ENCODE measurements at places on chromosomes 5 and 9.

DNA sequence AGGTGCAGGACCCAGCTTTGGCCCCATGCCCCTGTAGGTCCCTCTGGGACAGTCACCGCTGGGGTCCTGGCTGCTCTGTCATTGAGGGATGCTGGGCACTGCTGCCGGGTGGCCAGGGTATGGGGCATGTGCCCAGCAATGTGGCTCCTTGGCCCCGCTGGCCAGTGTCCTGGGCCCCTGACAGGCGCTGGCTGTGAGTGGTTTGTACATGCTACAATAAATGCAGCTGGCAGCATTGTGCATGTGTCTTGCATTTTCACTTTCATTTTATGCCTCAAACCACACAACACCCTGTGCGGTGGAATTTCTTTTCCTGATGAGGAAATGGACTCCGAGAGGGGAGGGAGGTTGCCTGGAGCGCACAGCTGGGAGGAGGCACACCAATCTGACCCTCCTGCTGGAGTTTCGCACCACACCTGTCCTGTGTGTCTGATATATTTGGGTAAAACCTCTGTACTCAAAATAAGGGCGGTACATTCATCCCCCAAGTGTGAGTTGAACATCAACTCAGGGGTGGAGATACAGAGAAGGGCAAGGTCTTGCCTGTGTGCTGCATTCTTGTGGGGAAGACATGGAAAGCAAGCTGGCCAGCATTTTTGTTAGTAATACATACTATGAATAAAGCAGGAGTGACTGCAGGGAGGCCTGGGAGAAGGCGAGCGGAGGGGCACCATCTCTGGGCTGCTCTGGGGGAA, 11.7 kb downstream of the TSPAN17 start:
- DNase-seq: no peak

DNA sequence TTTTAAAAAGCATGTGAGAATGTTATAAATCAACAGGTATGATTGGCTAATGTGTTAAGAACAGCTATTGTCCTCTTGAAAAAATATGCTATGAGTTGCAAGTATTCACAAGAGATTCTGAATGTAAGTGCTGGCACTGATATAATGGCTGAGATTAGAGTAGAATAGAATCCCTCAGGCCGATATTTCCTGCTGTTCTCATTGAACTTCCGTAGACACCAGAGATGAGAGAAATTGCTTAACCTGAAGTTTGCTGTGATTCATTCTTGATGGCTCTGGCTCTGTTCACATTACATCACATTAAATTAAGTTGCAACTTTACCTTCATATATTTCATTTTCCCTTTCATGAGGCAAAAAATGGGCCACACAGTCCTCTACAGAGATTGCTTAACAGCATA, 114.5 kb downstream of the BAAT start:
- DNase-seq: no peak

- DNase-seq: no peak
Observed at GRCh38 chr9:18438300-18438925, 35.5 kb upstream of the ADAMTSL1 start.

DNA sequence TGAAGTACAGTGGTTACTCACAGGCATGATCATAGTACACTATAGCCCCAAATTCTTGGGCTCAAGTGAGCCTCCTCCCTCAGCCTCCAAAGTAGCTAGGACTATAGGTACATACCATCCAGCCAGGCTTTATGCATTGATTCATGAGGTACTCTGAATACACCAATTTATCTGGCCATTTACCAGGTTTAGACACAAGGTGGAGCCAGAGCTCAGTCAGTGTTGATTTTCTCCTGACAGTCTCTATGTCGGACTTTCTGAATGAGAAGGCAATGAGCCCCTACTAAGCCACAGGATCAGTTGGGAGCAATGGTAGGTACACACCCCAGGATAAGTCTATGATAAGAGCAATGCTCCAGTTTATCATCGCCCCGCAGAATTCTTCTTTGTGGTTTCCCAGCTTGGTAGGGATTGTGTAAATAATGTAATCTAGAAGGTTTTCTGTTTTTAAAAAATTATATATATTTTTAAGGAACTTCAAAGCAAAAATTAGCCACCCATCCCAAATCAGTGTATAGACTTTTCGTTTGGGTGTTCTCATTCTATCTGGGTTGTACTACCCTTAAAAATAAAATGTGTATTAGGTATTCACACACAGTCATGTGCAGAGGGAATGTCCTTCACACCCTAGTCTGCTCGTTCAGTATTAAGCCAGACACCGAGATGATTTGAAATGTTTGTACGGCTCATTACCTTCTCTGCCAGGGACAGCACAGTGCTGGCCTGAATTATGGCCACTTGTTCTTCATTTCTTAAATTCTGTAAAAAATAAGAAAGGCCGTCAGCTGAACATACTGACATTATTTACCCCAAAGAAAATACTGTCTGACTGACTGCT, 118.4 kb upstream of the DPYSL3 start:
- DNase-seq: peak; percentile 13

GRCh38 chr5:25285136-25285535, 640.4 kb upstream of the CDH10 start:
- no peak for DNase-seq

- DNase-seq: no peak
Observed at GRCh38 chr9:128910906-128911305, 9.9 kb upstream of the PHYHD1 start.

DNA sequence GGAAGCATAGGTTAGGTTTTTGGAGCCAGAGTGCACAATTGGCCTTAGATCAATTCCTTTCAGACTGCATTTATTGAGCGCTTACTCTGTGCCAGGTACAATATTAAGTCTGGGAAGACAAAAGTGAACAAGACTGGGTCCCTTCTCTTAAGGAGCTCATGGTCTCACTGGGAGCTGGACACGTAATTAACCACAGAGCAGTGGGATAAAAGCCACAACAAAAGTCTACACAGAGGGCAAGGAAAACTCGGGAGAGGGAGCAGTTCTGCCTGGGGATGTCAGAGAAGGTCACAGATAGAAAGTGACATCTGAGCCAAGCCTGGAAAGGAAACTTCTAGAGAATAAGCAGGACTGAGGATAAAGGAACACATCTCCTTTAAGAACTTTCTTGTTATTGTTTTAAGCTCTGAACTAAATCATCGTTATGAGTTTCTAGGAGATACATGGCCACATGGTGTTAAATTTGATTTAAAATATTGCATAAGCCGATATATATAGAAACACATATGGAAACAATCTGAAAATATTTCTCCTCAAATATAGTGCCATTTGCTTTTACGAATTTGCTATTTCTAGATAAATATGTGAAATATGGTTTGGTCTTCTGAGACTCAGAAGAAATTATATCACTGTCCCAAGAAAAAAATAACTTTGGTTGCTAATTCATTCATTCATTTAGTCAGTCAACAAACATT, 40.1 kb upstream of the PDE8B start:
- DNase-seq: no peak

DNA sequence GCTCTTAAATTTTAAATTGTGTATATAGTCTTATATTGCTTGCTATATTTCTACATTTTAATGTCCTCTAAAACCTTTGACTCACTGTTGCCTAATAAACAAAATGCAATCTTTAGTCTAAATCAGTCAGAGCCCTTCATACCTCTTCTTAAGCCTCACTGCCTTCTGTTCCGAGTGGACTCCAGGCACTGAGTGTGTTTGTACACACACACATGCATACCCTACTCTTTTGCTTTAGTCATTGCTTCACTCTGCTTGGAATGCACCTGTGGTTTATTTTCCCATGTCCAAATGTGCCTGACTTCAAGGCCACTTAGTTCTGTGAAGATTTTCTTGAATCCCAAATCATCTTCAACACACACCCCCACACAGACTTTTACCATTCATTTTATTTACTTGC, 60.9 kb downstream of the SLC12A2 start:
- DNase-seq: no peak

DNA sequence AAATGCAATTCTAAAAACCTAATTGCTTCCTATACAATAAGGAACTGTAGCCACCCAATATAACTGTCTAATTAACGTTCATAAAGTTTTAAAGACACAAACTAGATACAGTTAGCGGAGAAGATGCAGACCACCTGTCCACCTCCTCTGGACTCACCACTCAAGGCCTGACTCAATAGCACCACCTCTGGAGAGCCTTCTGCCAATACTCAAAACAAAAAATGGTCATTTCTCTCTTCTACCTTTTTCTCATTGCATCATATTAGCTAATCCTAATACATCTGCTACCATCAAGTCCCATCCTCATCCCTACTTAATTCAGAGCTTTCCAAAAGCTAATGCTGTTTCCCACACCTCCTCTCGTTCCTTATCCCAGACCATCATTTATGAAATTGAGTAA, 159.9 kb downstream of the MLLT3 start:
- DNase-seq: no peak

DNA sequence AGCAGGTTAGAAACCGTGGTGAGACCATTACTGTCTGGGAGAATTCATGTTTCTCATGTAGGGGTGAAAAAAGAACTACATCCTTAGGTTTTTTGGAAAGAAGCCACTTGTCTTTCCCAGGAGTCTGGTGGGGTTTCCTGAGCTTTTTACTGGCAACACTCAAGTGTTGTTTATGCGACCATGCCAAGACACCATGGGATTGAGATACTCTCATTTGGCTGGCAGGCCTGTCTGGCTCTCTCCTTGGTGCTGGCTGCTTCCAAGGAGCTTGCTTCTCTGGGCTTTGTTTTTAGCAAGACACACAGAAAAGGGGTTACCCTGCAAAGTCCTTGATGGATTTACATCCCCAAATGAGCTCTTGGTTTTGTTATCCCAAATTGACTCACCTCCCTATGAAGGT, 80.9 kb upstream of the ISL1 start:
- no peak for DNase-seq

GRCh38 chr5:54837093-54837492, 148.3 kb downstream of the ESM1 start:
- no peak for DNase-seq

DNA sequence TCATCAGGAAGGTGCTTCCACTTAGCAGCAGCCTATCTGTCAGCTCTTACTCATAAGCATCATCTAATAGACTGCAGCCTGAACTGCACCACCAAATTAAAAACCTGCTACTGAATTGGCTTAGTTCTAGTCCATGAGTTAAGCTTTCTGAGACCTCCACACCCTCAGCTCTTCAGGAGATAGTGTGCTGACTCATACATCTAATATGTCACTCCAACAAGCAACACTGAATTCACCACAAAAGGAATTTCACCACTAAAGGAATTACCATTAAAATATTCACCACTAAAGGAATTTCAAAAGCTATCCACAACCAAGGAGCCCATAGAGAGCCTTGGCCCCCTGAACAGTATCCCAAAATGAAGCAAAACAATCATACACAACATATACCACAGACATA, 418.5 kb upstream of the RORB start:
- DNase-seq: no peak

DNA sequence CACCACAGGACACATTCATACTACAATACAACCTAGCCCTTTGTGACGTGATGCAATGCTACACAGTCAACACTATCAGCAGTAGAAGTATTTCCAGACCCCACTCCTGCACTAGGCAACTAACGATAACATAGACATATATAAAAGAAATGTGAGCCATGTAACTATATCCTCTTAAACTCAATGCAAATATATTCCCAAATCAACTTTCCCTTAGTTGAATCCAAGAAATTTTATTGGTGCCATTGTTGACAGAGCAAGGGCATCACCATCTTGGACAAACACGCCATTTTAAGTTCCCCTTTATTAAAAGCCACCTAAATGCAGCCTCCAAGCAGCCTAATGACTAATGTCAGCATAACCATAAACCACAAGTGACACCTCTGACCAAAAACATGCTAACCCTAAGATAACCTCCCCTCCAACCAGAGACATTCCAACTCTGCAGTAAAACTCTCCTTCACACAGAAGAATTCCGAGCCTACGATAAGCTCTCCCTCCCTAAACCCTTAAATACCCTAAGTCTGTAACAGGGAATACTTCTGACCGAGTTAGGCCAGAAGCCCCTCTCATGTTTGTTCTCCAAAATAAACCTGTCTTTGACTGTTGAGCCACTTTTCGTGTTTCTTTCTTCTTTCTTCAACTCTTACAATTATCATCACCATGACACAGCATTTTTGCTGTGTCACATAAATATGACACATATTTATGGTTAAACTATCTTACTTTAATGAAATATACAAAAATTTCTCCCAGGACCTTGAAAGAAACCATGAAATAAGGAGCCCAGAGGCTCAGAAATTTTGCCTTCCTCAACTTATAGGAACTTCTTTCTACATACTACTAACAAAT, 1497.8 kb downstream of the EFNA5 start:
- DNase-seq: no peak

DNA sequence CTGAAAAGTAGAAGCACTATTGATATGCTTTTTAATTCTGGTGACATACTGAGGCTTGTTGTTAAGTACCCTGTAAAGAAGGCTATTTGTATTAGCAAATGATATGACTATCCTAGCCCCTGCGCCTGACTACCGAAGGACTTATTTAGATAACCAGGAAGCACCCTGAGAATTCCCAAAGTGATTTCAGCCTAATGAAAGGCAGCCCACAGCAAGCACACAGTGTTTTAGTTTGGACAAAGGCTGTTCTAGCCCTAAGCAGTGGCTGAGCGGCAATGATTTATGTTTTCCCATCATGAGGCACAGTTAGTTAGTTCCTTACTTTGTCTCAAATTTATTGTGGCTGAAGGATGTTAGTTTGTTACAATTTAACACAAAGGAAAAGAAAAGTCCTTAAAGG, 235.3 kb downstream of the KCTD16 start:
- no peak for DNase-seq
